Stimulated activated CD4-positive, alpha-beta T cell treated with anti-CD3 and anti-CD28 coated beads, Interleukin-15, amount 100 ng/mL, for 24 hours (primary cell): ENCODE measurements at places on chromosomes 6 and 20.

DNA sequence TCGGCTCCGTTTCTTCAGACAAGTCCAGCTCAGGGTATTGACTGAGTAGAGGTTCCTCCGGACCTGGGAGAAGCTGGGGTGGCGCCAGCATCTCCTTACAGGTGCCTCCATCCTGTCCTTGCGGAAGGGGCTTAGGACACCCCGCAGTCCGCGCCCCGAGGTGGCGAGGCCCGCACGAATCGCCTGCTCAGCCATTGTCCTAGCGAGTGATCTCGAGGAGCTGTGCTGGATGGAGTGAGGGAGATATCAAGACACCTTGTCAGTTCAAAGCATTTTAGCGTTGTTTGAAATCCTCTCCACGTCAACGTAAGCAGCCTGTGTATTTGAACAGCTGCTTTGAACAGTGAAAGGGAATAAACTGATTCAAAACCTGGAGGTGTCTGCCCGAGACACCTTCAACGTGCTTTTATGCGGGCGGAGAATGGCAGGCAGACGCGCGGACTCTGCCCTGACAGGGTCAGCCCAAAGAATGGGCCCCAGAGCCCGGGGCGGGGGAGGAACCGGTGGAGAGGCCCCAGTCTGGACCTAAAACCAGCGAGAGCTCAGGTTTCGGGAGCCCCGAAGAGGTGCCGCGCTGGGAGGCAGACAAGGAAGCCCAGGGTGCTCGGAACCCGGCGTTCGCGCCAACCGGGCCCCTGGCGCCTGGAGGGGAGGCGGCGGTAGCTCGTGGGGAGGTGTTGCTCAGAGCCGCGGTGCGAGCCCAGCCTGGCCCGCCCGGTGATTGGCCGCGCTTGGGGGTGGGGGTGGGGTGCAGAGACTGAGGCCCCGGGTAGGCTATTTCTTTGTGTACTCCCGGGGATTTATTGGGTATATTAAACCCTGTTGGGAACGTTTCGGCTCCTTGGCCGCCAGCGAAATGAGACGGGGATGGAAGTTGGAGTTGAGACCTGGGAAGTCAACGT lies 3.1 kb upstream of the POU3F2 start:
- peak; percentile 27 for DNase-seq

DNA sequence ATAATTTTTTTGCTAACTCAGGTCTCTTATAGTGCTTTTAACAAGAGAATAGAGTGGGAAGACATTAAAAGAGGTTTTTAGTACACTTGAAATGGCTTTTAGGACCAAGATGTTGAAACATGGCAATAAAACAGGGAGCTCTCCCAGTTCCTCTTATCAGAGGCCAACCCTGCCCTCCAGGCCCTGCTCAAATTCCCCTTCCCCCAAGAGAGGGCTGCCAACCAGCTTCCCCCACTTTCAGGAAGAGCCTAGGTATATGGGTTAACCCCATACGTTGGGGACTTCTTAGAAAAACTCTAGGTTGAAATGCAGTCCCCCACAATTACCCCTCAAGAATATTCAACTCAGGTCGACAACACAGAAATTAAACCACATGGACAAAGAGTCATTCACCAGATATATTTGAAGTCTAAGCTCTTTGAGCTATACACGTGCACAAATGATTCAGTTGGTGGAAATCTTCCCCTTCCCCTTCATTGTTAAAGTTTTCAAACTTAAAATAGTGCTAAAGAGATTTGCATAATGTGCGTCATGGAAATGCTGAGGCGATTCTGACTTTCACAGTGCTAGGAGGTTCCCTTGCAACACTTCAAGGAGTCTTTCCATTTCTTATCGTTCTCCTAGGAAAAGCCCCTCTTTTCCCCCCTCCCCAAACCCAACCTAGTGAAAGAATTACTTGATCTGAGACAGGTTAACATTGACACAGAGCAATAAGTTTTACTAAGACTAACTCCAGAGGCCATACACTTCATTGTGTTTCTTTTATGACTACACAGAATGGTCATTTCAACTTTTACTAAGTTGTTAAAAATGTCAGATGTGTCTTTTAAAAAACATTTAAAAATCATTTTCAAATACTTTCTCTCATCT lies 49.8 kb upstream of the ENPP5 start:
- peak; percentile 51 for DNase-seq

GRCh38 chr20:57867181-57867803 lies 157.5 kb upstream of the PMEPA1 start:
- no peak for DNase-seq

DNA sequence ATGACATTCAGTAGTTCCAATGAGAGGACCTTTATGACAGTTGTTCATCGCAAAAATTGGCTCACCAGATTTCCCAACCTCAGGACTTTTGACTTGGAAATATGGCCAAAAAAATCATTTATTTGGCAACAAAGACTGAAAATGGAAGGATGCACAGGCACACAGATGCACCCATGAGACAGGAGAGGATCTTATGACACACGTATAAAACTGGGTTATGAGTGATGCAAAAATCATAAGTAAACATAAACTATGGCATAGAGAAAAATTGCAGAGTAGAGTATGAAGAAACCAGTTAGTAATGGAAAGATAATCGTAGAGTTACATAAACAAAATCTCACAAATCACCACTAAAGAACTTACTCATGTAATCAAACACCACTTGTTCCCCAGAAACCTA lies 546.9 kb downstream of the ADGRB3 start:
- DNase-seq = no peak

GRCh38 chr6:73798592-73798991 lies 102.6 kb downstream of the CD109 start:
- DNase-seq = peak; percentile 2

DNA sequence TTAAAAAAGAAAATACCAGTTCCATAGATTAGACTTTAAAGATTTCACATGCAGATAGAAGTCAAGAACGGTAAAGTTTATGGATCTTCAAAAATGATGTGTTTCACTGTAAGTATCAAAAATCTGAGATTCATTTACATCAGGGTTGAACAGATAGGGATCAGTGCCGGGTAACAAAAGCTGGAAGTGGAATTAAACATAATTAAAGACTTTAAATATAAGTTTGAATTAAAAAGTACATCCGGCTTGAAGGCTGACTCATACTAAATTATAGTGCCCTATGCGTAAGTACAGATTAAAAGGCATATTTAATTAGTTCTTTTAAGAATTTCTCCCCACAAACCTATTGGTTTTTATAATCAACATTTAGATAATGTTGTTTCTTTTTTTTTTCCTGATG lies 312.7 kb downstream of the PRL start:
- DNase-seq = no peak

- no peak for DNase-seq
Observed at GRCh38 chr6:7631466-7631865, 41.5 kb downstream of the SNRNP48 start.

DNA sequence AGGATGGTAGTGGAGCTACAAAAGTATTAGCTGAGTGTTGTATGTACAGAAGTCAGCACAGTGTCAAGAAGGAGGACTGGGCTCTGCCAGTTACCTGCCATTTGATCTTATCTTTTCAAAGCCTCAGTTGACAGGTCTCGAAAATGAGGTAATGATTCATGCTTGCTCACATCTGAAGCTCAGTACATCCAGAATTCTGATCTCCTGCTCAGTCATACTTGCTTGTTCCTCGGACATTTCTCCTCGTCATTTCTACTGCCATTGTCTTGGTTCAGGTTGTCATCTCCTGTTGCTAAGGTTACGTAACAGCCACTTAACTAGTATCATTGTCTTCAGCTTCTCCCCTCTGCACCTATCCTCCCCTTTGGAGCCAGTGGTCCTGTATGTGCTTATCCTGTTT lies 89.5 kb downstream of the SLX4IP start:
- no peak for DNase-seq

- peak; percentile 64 for DNase-seq
Observed at GRCh38 chr20:49846206-49846807, 33.7 kb downstream of the SLC9A8 start.

DNA sequence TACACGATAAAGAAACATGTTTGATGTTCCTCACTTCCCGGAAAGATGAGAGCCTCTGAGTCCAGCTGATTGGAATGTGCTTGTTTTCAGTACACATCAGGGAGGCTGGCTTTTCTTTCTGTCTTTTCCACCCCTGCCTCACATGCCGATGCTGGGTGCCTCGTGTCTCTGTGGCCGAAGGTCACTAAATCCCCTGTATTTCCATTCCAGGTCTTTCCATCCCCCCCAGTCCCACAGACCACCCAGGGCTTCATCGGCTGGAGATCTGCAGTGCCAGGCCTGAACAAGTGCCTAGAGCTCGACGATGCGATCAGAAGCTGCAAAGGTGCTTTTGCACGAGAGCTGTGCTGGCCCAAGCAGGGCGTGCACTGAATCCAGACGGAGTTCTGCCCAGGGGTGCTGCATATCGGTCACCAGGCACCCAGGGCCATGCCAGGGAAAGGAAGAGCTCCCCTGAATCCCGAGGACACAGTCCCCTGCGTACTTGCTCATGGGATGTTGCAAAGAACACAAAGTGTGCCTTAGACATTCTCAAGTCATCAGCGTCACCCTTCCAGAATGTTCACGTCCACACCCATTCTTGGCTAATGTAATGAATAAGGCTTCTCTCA lies 67.9 kb downstream of the ANKRD60 start:
- DNase-seq = no peak

DNA sequence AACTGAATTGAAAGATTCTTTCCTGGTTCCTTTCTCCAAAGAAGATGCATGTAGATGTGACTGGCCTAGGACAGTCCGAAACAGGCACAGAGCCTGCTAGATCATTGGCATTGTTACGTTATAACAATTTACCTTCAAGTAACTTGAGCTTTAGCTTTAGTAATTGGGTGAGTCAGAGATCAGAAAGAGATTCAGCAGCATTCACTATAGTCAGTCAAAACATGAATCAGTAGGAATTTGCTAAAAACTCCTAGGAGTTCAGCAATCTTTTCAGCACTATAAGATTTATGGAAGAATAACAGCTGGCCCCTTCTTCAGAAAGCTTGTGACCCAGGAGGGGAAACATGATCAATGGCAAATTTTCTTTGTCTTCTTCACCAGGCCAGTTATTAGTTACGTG lies 281.7 kb upstream of the PRDM1 start:
- no peak for DNase-seq

DNA sequence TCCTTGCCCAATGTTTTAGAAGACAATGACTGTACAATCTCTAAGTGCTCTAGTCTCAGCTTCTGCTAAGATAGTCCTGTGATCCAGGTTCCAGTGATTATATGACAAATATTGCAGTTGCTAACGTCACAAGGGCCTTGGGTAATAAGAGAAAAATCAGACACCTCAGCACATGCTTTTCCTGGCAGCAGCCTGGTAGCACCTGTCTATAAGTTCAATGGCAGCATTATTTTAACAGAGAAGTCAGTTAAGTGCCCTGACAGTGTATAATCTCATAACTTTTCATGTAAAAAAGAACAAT lies 121.3 kb upstream of the BCLAF1 start:
- DNase-seq = no peak

DNA sequence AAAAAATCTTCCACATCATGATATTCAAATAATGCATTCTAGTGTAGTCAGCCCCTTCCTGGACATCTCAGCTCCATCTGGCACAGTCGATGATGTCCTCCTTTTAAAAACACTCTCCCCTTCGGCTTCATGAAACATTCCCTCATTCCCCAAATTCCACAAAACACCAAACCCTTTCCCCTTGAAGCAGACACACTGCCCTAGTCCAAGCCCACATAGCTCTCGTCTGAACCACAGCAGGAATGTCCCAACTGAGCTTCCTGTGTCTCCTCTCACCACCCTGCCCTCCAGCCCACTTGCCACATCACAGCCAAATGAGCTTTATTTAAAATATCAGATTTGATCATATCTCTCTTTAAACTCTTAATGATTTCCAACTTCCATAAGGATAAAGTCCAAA lies 106.4 kb upstream of the CARMIL1 start:
- DNase-seq = no peak

- DNase-seq = peak; percentile 78
Observed at GRCh38 chr6:138161338-138162110, at the start of gene ARFGEF3. Gene ARFGEF3 (plus strand): TSS chr6:138161939. CDS start chr6:138162087, 148 bp downstream.

DNA sequence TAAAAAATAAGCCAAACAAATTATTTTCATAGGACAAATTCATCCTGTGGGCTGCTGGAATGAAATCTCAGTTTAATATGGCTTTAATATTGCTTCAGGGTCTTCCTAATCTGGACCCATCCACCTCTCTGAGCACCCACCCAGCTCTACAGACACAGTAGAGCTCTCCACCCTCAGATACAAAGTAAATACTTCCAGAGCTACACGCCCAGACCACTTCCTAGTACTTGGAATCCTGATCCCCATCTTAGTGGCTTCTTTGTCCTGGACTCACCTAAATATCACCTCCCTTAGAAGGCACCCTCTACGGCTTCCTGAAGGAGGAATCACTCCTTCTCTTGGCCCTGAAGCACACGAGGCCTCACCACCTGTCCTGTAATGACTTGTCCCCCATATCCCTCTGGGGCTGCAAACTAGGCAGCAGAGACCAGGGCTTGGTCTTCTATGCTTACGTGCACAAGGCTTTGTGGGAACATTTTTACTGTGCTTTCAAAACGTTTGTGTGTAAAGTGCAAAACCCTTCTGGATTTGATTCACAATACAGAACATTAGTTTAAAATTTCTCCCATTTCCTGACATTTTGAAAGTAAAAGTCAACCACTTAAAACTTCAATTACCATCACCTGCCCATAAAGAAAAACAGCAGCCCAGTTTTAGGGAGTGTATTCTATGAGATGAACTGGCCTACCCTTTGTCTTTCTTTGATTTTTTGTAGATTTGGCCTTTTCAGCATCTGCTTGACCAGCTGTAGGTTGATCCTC lies 2.4 kb downstream of the CTCFL start:
- no peak for DNase-seq
